ENCODE measurements at places on chromosomes 5 and 9.

- DNase-seq: no peak
Measured at GRCh38 chr5:139378941-139379361, 4.1 kb downstream of the SLC23A1 start.

GRCh38 chr9:21810881-21811280 lies 8.4 kb downstream of the MTAP start:
- DNase-seq: no peak

DNA sequence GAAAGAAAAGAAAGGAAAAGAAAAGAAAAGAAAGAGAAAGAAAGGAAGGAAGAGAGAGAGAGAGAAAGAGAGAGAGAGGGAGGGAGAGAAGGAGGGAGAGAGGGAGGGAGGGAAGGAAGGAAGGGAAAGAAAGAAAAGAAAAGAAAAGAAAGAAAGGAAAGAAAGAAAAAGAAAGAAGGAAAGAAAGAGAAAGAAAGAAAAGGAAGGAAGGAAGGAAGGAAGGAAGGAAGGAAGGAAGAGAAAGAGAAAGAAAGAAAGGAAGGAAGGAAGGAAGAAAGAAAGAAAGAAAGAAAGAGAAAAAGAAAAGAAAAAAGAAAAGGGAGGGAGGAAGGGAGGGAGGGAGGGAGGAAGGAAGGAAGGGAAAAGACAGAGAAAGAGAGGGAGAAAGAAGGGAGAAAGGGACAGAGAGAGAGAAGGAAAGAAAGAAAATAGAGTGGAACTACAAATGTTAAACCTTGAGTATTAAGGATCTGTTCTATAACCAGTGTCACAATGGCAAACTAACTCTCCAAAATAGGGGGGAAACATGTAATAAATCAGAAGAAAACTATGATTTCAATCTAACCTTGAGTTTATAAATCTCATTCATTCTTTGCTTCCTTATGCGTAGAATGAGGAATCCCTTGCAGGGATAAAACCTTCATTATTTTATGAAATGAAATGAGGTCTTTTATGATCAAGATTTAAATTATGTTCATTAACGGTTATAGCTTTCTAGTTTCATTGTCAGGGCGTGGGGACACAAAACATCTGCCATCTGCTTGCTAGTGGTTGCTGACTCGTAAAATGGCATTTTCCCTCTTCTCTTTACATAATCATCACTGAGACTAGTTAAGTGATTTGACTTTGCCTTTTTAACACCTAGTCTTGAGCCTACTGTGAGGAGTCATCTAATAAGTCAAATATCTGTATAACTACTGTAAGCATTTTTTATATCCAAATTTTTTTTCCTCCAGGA lies 40.7 kb upstream of the RAD23B start:
- DNase-seq: no peak

GRCh38 chr5:163760498-163760897 lies 255.1 kb downstream of the MAT2B start:
- no peak for DNase-seq

GRCh38 chr5:135053278-135053677 lies 19.2 kb upstream of the PITX1 start:
- DNase-seq: no peak

GRCh38 chr5:134456825-134457224 lies 45.1 kb upstream of the CDKN2AIPNL start:
- DNase-seq: no peak
